Umbilical cord (tissue), 2 donors: ENCODE measurements at places on chromosomes 4 and X. TPM values are rescaled to one million over a fixed set of nuclear protein-coding genes. Genes with fewer than 3 reads are reported as not detected.

DNA sequence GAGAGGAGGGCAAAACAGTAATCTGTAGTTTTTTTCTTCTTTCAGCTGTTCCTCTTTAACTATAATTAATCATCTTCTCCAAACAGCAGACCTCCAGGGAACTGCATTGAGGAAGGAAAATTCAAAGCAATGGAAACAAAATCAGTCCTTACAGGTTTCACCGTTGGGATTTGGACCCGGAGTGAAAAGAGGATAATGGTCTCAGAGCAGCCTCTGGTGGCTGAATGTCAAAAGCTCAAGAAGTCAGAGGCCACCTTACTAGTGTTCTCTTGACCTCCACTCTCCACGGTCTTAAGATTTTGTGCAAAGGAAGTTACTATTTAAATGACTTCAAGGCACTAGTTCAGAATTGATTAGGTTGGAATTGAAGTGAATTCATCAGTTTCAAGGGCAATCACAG, 16.0 kb upstream of the MID1 start:
- DNase-seq, result peak; percentile 77

The NOCT gene
- total RNA-seq, result 7.5 TPM

The TRIML1 gene
- total RNA-seq, result not detected

DNA sequence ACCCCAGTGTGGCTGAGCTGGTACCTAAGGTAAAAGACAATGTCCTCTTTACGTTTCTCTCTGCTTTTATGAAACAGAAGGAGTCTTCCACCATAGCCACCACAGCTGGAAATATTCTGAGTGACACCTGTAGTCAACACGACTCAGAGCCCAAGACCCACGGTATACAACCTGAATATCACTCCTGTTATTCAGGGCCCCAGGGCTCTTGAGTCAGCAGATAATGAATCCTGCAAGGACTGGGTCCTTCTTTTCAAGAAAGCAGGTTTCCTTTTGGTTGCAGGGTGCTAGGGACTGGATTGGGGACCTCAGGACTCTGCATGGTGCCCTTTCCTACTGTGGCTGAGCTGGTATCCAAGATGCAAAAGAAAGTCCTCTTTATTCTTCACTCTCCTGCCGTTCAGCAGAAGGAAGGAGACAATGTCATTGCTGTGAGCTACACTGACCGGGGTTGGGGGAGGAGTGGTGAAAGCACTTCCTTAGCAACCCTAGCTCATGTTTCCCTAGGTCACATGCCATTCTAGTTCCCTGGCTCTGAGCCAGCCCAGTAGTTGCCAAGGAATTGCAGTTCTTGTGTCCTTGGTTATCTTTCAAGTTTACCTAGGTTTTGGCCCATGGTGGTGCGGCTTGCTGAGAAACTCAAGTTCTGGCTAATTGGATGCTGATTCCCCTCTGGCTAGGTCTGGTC, 23.7 kb upstream of the UNC5C start:
- DNase-seq, result peak; percentile 19

- no peak for DNase-seq
Measured at GRCh38 chr4:140556372-140557085, 12.2 kb downstream of the UCP1 start.

- no peak for DNase-seq
Measured at GRCh38 chrX:71184092-71184491, 38.9 kb upstream of the GJB1 start.

DNA sequence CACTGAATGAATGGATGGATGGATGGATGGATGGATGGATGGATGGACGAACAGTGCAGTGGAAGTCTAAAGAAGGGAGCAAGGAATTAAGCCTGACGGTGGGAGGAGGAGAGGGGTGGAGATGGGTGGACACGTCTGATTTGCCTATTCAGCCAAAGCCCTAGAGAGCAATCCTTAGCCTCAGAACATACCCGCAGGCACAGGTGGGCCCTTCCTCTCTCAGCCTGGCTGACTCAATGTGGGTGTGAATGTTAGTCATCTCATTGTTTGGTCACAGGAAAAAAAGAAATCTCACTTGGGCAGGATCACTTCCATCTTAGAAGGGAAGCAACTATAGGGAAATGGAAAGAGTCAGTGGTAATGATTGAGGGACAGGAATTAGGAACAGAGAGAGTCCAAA, 165.9 kb downstream of the PJA1 start:
- no peak for DNase-seq

The TSPAN7 gene
- 3.9 TPM for total RNA-seq
